ENCODE measurements at places on chromosomes 16 and 17.

DNA sequence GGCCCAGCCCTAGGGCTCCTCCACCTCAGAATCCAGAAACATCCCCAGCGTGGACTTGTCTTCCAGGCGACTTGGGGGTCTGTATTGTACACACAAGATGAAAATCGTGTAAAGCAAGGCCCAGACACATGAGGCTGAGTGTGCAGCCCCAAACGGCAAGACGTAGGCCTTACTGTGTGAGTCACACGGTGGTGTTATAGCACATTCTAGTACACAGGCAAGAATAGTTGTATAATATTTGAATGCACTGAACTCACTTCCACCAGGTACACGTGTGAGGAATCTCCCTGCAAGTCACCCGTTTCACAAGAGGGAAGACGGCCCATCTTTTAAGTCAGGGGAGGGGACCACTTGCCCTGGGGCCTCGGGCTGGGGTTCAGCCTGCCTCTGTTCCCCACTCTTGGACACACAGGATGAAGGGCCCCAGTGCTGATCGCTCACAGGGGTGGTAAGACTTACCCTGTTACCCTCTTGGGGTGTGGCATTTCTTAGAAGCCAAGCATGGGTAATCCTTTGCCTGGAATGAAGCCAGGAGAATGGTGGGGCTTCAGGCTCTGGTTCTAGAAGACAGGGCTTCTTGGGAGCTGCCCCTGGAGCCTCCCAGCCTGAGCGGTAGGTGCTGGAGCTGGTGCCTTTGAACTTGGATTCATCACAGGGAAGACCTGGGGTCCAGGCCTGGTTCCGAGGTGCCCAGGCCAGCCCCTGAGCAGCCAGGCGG lies 71.3 kb downstream of the SREBF1 start:
- DNase-seq = no peak

DNA sequence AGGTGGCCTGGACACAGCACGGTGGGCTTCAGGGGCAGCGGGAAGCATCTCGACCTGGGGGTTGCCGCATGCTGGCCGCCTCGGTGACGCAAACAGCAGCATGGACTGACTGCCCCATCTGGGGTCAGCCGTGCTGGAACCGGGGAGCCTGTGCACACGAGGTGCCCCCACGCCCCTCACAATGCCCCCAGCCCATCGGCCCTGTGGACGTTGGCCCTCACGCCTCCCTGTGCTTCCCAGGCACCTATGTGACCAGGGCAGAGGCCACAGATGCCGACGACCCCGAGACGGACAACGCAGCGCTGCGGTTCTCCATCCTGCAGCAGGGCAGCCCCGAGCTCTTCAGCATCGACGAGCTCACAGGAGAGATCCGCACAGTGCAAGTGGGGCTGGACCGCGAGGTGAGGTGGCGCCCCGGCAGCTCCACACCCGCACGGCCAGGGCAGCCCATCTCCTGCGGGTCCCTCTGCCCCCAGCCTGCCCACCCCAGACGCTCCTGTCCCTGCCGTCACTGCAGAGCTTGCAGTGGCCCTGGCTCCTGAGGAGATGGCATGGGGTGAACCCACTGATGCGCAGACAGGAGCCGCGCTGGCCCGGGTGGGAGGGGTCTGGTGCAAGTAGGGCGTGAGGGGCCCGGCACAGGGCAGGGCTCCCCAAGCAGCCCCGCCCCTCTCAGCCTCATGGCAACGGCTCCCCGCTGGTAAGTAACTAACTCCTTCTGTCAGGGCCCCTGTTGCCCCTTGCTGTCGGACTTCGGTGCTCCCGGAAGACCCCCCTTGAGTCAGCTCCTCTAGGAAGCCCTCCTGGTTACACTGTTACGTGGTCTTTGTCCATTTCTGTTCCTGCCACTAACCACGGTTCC lies 13.6 kb downstream of the CDH15 start:
- DNase-seq = no peak

GRCh38 chr17:81315885-81316391 lies 20.8 kb upstream of the SLC38A10 start:
- no peak for DNase-seq

GRCh38 chr16:78703936-78704335 lies 604.5 kb downstream of the WWOX start:
- DNase-seq = no peak

Measured in kidney epithelial cell (primary cell).